ENCODE measurements at places on chromosomes 11 and 22.

DNA sequence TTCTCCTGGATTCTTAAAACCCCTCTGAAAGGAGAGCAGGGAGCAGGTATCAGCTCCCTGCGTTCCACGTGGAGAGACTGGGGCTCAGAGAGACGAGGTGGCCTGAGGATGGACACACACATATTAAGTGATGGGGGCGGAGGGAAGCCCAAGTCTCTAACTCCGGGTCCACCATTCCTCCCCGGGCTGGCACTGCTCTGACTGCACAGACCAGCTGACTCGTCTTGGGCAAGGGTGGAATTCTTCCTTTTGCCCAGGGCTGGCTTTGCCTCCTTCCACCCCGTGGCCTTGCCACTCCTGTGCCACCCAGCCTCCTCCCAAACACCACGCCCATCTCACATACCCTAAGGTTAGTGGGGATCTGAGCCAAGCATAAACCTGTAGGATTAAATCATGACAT is 65.0 kb downstream of the BUD13 start:
- H3K27ac ChIP-seq: no peak overlapping the region
- peaks cover 7% of the 10 kb centered on the region for H3K27me3 ChIP-seq
- H3K4me1 ChIP-seq: peaks cover 14% of the 10 kb centered on the region
- no peak overlapping the region for H3K4me3 ChIP-seq
- H3K36me3 ChIP-seq: no peaks in the 10 kb centered on the region
- no peak for DNase-seq

DNA sequence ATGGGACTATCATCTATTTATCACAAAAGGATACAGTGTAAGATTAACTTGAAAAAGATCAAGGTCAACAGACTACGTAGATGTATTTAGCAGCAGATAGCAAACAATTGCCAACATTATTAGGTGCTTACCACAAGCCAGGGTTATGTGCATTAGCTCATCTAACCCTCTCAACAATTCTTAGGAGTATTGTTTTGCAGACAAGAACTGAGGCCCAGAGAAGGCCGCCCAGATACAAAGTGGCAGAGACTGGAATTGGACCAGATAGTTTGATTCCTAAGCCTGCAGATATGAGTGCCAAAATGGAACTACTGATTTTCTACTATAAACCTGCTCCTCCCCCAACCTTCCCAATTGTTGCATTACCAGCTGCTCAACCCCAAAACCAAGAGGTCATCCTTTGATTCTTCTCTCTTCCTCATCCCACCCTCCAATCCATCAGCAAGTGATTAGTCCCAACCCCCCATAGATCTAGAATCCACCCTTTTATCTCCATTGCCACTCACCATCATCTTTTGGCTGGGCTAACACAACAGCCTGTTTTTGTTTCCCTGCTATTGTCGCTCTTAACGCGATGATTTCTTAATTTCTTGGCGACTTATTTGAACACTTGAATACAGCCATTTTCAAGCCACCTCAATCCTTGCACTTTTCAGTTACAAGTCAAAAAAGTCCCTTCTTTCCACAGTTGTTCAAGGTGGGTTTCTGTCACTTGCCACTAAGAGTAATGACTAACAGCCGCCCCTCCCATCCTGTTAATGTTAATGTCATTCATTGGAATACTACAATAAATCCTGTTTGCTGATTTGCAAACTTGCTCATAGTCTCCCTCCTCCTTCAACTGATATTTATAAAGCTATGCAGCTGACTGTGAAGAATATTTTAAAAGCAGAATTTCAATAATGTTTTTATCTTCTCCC is 2.7 kb downstream of the TMEM123 start:
- no peak for DNase-seq
- peaks cover 5% of the 10 kb centered on the region for H3K27me3 ChIP-seq
- H3K4me1 ChIP-seq: peaks cover 11% of the 10 kb centered on the region
- no peak overlapping the region for H3K27ac ChIP-seq

- H3K27ac ChIP-seq: no peak overlapping the region
- H3K4me3 ChIP-seq: no peak overlapping the region
- H3K27me3 ChIP-seq: no peaks in the 10 kb centered on the region
- no peak for DNase-seq
- H3K36me3 ChIP-seq: peaks cover 7% of the 10 kb centered on the region
These were observed 61.0 kb downstream of the APIP start for GRCh38 chr11:34855021-34855753.

- peaks cover 3% of the 10 kb centered on the region for H3K27me3 ChIP-seq
- H3K4me1 ChIP-seq: peaks cover 4% of the 10 kb centered on the region
- DNase-seq: no peak
These were observed 6.0 kb upstream of the LIF start for GRCh38 chr22:30252411-30253204.

- H3K27me3 ChIP-seq: peaks cover 4% of the 10 kb centered on the region
- peaks cover 5% of the 10 kb centered on the region for H3K4me1 ChIP-seq
- no peak for DNase-seq
- peak overlapping the region; percentile 45 for H3K27ac ChIP-seq
- H3K36me3 ChIP-seq: no peaks in the 10 kb centered on the region
These were observed 969 bp downstream of the CCDC117 start for GRCh38 chr22:28773461-28773867.

GRCh38 chr11:115644856-115645255 is 140.6 kb upstream of the CADM1 start:
- H3K27ac ChIP-seq: peak overlapping the region; percentile 98
- peaks cover 12% of the 10 kb centered on the region for H3K27me3 ChIP-seq
- peak overlapping the region; percentile 63 for H3K4me3 ChIP-seq
- no peaks in the 10 kb centered on the region for H3K36me3 ChIP-seq
- peaks cover 53% of the 10 kb centered on the region for H3K4me1 ChIP-seq

GRCh38 chr11:1153951-1154493 is 3.7 kb upstream of the MUC5AC start:
- H3K4me1 ChIP-seq: no peaks in the 10 kb centered on the region
- peaks cover 2% of the 10 kb centered on the region for H3K27me3 ChIP-seq
- no peak overlapping the region for H3K27ac ChIP-seq
- H3K36me3 ChIP-seq: no peaks in the 10 kb centered on the region
- no peak overlapping the region for H3K4me3 ChIP-seq
- peak; percentile 14 for DNase-seq

- peaks cover 10% of the 10 kb centered on the region for H3K27me3 ChIP-seq
- H3K4me3 ChIP-seq: no peak overlapping the region
- H3K27ac ChIP-seq: no peak overlapping the region
- DNase-seq: no peak
- peaks cover 1% of the 10 kb centered on the region for H3K4me1 ChIP-seq
These were observed 32.7 kb upstream of the ALX4 start for GRCh38 chr11:44342616-44343015.

- peak; percentile 78 for DNase-seq
- peak overlapping the region; percentile 95 for H3K27ac ChIP-seq
- H3K36me3 ChIP-seq: no peaks in the 10 kb centered on the region
- H3K27me3 ChIP-seq: peaks cover 9% of the 10 kb centered on the region
- H3K4me1 ChIP-seq: peaks cover 21% of the 10 kb centered on the region
These were observed 12.3 kb upstream of the BID start for GRCh38 chr22:17786435-17787161.

DNA sequence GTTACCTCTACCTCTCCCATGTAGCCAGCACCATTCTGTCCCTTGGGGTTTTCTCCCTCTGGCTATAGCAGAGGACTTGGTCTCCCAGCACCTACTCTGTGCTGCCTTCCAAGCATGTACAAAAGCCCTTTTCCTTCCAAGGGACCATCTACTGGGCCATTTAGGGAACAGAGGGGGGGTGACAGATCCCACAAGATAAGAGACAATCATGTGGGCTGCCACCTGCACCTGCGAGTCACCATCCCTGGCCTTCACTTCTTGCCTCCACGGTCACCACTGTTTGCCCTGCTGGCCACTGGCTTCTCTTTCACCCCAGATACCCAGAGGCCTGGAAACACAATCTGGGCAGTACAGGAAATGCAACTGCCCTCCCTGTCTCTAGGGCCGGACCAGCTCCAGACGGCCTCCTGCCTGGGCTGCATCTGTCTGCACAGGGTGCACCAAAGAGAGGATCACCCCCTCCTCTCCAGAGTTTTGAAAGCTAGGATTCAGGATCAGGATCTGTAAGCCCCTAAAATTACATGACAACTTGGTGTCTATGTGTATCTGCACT is 160.8 kb upstream of the NECTIN1 start:
- no peak for DNase-seq
- H3K4me3 ChIP-seq: no peak overlapping the region
- H3K27me3 ChIP-seq: peaks cover 3% of the 10 kb centered on the region

DNA sequence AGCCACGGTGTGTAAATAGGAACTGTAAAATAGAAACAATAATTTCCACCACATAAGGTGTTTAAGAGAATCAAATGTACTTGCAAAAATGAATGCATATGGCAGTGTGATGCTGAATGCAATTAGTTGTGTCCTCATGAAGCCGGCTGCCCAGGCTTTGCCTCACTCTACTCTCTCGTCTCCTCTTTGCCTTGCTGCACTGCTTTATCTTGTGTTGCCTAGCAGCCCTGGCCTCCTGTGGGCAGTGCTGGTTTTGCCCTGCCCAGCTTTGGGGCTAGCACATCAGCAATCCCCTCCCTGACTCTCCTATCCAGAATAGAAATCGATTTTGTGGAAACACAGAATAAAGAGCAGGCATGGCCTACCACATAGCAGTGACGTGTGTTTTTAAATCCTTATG is 30.0 kb downstream of the LRRC32 start:
- no peaks in the 10 kb centered on the region for H3K36me3 ChIP-seq
- H3K4me3 ChIP-seq: no peak overlapping the region
- no peak for DNase-seq
- peaks cover 1% of the 10 kb centered on the region for H3K27me3 ChIP-seq

- no peak for DNase-seq
- no peak overlapping the region for H3K27ac ChIP-seq
- H3K4me3 ChIP-seq: no peak overlapping the region
- H3K4me1 ChIP-seq: peaks cover 33% of the 10 kb centered on the region
These were observed 105.9 kb downstream of the NXPE2 start for GRCh38 chr11:114784216-114784615.

DNA sequence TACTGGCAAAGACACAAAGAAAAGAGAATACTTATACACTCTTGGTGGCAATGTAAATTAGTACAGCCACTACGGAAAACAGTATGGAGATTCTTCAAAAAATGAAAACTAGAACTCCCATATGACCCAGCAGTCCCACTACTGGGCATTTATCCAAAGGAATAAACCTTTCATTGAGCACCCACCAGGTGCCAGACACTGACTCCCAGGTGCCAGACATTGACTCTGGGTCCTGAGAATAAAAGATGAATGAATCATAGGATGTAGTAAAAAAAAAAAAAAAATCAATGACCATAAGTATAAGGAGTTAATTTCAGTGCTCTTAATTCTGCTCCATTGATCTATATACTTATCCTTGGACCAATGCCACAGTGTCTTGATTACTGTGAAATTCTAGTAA is 28.2 kb downstream of the HEPHL1 start:
- H3K27ac ChIP-seq: no peak overlapping the region
- H3K36me3 ChIP-seq: no peaks in the 10 kb centered on the region
- no peak overlapping the region for H3K4me3 ChIP-seq
- no peaks in the 10 kb centered on the region for H3K27me3 ChIP-seq

DNA sequence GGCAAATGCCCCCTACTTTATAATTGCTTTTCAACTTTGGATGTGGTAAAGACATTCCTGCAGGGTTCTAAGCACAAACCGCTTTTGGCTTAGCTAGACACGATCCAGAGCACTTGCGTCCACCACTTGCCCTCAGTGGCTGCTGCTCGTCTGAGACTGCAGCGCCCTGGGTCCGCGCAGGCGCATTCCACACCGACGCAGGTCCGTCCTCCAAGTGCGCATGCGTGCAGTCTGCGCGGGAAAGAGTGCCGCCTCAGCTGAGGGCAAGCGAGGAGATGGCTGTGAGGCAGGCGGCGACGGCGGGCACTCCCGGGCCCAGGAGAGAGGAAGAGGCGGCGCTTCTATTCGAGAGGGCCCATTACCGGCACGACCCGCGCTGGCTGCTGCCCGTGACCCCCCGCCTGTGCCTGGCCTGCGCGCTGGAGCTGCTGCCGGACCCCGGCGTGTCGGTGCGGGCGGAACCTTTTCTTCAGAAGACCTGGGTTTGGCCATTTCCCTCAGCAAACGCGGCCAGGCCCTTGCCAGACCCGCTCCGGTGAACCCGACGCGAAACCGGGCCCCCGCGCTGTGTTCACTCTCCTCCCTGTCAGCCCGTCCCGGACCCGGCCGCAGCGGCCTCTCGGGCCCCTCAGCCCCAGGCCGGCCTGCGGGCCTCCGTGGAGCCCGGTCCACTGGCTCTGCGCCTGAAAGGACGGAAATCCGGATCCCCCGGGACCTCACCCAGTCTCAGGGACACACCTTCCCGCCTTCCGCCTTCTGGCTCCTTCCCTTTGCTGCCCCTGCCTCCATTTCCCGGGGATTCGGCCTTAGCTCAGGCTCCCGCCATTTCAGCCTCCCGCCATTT is at the start of gene MEI1:
Gene MEI1 (plus strand): TSS at position 240 of the 844 bp plus-strand sequence. CDS start 36 bp downstream, at position 276.
- H3K36me3 ChIP-seq: no peaks in the 10 kb centered on the region
- H3K4me3 ChIP-seq: no peak within 1 kb of the TSS

DNA sequence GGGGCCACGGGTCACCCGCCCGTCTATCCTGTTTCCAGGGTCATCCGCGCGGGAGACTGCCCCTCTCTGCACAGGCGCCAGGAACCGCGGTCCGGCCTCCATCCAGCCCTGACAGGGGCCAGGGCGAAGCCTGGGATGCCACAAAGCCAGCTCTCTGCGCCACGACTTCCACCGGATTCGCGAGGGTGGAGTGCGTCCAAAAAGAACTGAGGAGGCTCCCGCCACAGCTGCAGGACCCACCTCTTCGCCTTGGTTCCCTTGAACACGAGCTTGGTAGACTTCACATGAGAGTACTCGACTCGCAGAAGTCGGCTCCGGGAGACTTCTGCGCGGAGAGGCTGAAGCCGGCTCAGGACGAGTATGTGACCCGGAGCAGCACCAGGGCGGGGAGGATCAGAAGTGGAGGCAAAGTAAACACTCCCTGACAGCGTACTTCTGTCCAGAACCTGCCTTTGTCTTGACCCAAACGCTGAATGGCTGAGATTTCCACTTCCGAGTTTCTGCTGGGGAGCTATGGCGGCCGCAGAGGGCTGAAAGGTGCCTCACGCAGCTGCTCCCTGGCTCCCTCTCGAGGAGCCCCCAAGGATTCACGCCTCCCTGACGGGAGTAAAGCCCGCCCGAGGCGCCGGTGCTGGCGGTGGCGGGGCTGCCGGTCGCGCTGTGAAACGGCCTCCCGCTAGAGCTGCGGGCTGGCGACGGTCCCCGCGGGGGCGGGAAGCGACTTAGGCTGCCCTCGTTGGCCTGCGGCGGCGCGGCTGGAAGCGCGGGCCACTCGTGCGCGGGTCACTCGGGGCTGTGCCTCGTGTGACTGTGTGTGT is 4566.7 kb upstream of the OR11H1 start:
- peaks cover 3% of the 10 kb centered on the region for H3K27me3 ChIP-seq
- H3K36me3 ChIP-seq: peaks cover 11% of the 10 kb centered on the region
- H3K27ac ChIP-seq: no peak overlapping the region
- no peak overlapping the region for H3K4me3 ChIP-seq
- no peaks in the 10 kb centered on the region for H3K4me1 ChIP-seq
- no peak for DNase-seq

- H3K27ac ChIP-seq: no peak overlapping the region
- no peaks in the 10 kb centered on the region for H3K36me3 ChIP-seq
- H3K4me1 ChIP-seq: no peaks in the 10 kb centered on the region
- no peak overlapping the region for H3K4me3 ChIP-seq
- DNase-seq: no peak
These were observed 33.4 kb downstream of the TSG101 start for GRCh38 chr11:18493310-18493709.

Measured in glutamatergic neuron (in vitro differentiated cells).